ENCODE measurements at places on chromosomes 13 and 19. TPM values are rescaled to one million over a fixed set of nuclear protein-coding genes. Genes with fewer than 3 reads are reported as not detected.

DNA sequence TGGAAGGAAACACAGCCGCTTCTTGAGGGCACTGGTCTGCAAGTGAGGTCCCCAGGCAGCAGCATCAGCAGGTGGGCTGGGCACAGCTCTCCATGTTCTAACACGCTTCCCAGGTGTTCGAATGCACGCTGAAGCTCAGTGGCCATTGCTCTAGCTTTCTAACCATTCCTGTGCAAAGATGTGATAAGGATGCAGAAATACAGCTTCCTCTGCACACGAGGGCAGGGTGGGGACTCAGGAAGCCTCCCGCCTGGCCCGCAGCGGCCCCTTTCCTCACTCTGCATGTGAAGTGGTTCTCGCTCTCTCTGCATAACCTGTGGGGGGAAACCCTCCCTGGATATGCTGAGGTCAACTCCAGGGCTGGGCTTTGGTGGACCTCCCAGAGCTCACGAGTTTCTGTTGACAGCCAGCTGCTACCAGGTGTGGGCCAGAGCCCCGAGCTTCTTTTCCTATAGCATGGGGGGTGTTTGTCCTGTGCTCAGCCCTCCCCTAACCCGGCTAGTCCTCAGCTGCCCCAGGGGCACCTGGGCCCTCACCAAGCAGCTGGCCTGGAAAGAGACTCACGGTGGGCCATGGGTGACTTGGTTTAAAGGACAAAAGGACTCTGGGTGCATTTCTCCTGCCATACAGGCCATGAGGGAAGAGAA lies 168.2 kb downstream of the TEX29 start:
- no peak for DNase-seq

GRCh38 chr13:98143157-98143553 lies 261 bp downstream of the FARP1 start:
- DNase-seq = no peak

The C19orf67 gene
- not detected for total RNA-seq

The ITGBL1 gene
- total RNA-seq = not detected

GRCh38 chr13:102351521-102351920 lies 50.3 kb downstream of the FGF14 start:
- DNase-seq = no peak

The CYP4F2 gene
- not detected for total RNA-seq

The FAM216B gene
- not detected for total RNA-seq

The CLEC17A gene
- not detected for total RNA-seq

DNA sequence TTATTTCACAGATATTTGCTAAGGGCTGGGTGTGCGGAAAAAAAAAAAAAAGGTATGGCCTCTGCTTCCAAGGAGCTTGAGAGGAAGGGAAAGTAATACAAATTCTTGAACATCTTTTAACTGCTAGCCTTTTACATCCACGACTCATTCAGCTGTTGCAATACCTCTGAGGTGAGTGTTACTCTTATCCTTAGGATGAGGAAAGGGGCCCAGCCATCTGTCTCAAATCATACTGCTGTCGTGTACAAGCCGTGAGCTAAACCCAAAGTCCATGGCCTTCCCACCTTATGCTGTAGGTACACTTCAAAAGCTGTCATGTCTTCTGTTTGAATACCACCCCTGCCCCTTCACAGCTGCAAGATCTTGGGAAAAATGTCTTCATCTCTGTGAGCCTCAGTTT lies 146.8 kb downstream of the KCNRG start:
- DNase-seq = no peak

The RAB11B gene
- total RNA-seq = 92.7 TPM

- DNase-seq = no peak
These were observed 1.0 kb downstream of the AXL start for GRCh38 chr19:41219924-41220567.

GRCh38 chr13:32548837-32549236 lies 10.2 kb upstream of the N4BP2L2 start:
- no peak for DNase-seq

The PPP1R12C gene
- 137 TPM for total RNA-seq

The ELSPBP1 gene
- not detected for total RNA-seq

- no peak for DNase-seq
These were observed 242.7 kb upstream of the HTR2A start for GRCh38 chr13:47139519-47139918.

GRCh38 chr13:50322006-50322405 lies 306.8 kb downstream of the KCNRG start:
- DNase-seq = no peak

DNA sequence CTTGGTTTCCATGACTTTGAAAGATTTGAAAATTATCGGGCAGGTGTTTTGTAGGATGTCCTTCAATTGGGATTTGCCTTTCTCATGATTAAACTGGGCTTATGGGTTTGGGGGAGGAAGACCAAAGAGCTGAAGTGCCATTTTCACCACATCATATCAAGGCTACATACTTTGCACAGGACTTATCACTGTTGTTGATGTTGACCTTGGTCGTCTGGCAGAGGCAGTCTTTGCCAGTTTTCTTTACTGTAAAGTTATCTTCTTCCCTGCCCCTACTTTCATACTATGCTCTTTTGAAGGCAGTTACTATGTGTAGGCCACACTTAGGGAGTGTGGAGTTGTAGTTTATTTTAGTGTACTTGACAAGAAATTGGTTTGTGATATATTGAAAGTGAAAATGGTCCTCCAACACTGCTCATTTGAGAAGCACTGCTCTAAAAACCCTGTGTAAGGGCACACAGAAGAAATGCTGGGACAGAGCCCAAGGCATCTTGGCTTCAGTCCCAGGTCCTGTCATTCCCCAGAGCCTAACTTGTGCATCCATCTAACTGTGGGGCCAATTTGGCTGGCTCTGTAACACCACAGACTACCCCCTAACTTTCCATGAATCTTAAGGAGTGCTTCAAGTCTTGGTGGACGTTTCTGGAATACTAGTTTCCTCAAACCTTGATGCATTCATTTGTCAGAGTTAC lies 384.9 kb downstream of the KCNRG start:
- DNase-seq = no peak

GRCh38 chr19:6026390-6027227 lies 48.7 kb upstream of the RANBP3 start:
- DNase-seq = no peak

The F2RL3 gene
- 0.74 TPM for total RNA-seq

- DNase-seq = peak; percentile 33
These were observed 1.2 kb downstream of the CCDC70 start for GRCh38 chr13:51862957-51863356.

The LGALS16 gene
- total RNA-seq = not detected

The PLK5 gene
- total RNA-seq = not detected

DNA sequence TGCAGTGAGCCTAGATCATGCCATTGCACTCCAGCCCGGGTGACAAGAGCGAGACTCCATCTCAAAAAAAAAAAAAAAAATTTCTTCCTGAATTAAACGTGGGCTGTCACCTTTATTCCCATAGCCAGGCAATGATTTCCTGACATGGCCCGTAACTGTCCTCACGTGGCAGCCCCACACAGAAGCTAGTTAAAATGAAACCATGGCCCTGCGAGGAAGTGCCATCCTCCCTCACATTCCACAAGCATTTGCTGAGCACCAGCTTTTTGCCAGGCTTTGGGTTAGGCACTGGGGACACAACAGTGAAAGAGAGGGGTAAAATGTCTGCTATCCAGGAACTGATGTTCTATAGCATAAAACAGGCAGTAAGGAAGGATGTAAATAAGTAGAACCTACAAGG lies 13.2 kb upstream of the FBXO27 start:
- no peak for DNase-seq

- DNase-seq = peak; percentile 89
These were observed 4.9 kb upstream of the ZFP36 start for GRCh38 chr19:39401549-39402345.

The EFNA2 gene
- not detected for total RNA-seq

The DPF1 gene
- 0.29 TPM for total RNA-seq

- DNase-seq = no peak
These were observed 16.6 kb downstream of the ADAMTS10 start for GRCh38 chr19:8593931-8594330.

The ZNF610 gene
- total RNA-seq = 1.6 TPM

The PSG7 gene
- not detected for total RNA-seq

GRCh38 chr19:43575955-43576878 lies 616 bp downstream of the PINLYP start:
- DNase-seq = no peak
